ENCODE measurements at places on chromosomes 6 and 20.
A peak's percentile ranks its signal among the peaks of the same experiment; 100 is the strongest.

- DNase-seq = no peak
Measured at GRCh38 chr20:13312300-13312699, 91.2 kb downstream of the ISM1 start.

- DNase-seq = peak; percentile 64
Measured at GRCh38 chr6:38871741-38872568, 156.8 kb downstream of the DNAH8 start.

- DNase-seq = no peak
Measured at GRCh38 chr6:2875359-2876191, 27.5 kb downstream of the SERPINB9 start.

DNA sequence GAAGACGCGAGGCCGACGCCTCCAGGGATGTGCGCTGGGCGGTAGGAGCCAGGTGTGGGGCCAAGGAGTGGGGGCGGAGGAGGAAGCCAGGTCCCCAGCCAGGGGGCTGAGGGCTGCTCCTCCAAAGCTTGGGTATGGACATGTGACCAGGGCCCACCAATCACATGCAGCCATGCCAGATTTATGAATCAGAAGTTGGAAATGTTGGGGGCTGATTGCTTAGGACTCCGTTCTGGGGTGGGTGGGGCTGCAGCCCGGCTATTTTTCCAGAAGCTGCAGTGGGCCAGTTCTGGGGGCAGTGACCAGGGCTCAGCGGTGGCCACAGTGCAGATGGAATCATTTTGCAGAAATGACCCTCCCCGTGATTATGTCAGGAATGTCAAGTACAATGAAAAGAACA, 96.0 kb downstream of the CEBPB start:
- DNase-seq = no peak
